GOT3 (cell line): ENCODE measurements at places on chromosomes 12 and 14.

GRCh38 chr12:18681818-18682217, 56.0 kb downstream of the PLCZ1 start:
- DNase-seq: no peak

DNA sequence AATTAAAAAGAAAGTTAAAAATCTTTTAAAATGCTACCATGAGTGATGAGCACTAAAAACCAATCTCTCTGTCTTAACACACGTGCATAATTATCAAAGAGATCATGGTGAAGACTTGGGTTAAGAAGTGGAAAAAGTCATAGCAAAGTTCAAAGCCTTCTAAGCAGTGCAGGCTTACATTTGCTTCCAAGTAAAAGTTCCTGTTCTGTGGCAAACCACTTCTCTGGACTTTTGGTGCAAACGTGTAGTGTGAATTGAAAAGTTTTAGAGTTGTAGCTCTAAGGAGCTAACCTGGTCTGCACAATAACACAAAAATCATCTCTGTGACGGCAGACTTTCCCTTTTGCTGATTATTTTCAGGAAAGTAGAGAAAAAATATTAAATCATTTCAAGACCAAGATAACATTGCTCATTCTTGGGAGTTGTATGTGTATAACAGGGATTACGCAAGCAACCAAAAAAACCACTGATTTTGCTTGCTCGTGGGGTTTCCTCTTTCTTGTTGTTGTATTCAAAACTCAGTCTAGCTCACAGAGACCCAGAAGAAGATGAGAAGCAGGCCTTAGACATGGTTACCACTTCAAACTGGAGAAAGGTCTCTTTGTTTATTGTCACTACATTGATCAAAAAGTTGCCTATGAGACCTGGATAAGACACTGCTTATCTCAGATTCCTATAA, 2.3 kb upstream of the GLIPR1 start:
- DNase-seq: no peak

GRCh38 chr12:51085757-51086156, 2.4 kb upstream of the CSRNP2 start:
- no peak for DNase-seq

GRCh38 chr12:54786081-54786480, 68.2 kb upstream of the MUCL1 start:
- DNase-seq: no peak

DNA sequence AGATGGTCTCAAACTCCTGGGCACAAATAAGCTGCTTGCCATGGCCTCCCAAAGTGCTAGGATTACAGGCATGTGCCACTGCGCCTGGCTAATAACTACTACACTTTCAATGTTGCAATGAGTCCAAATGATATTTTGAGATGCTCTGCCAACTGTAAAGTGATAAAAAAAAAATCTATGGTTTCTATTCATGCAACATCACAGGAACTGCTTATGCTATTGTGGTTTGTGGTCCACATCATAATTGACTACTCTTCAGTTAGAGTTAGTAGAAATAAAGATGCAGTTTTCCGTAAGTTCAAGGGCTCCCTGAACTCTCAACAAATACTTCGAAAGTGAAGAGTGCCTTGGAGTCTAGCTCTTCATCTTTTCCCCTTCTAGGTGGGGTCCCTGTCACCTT, 239.4 kb downstream of the C12orf75 start:
- no peak for DNase-seq
